ENCODE measurements at places on chromosomes 1 and 21. TPM values are rescaled to one million over a fixed set of nuclear protein-coding genes. Genes with fewer than 3 reads are reported as not detected.
A peak's percentile ranks its signal among the peaks of the same experiment; 100 is the strongest.

DNA sequence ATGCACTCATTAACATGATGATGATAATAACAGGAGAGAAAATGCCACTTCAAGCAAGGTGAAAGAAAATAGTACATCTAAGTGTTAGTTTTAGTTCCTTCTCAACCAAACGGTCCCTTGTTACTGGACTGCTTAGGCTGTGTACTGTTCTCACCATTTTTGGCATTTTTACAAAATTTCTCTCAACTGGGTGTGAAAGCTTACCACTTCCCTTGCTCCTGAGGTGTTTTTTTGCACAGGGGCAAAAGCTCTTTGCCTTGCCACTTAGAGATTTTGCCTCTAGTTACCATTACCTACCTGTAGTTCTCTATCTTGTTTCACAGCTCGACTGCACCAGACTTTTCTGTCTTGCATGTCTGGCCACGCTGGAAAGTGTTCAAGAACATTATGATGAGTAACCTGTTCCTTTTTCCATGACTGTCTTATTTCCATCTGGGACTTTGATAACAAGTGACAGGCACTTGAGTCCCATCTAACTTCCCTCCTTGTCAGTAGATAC is 10.7 kb downstream of the NEK7 start:
- peaks cover 37% of the 10 kb centered on the region for H3K4me1 ChIP-seq
- no peaks in the 10 kb centered on the region for H3K27me3 ChIP-seq
- H3K36me3 ChIP-seq: no peaks in the 10 kb centered on the region
- DNase-seq: no peak
- no peak overlapping the region for H3K27ac ChIP-seq

DNA sequence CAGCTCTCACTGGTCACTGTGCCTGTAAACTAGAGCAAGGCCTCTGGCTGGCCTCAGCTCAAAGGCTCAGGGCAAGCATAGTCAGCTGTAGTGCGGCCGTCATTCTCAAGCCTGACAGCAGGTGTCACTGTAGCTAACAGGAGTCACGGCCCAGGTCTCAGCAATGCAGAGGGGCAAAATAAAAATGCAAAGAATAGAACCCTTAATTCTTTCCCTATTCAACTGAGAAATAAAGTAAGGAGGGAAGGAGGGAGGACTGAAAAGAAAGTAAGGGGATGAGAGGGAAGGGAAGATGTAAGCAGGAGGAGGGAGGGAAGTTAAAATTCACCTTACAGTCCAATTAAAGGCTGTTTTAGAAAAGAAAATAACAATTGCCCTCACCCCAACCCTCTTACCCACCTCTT is 106.1 kb downstream of the KIAA0319L start:
- no peaks in the 10 kb centered on the region for H3K27me3 ChIP-seq
- peaks cover 25% of the 10 kb centered on the region for H3K36me3 ChIP-seq
- H3K27ac ChIP-seq: peak overlapping the region; percentile 16
- DNase-seq: peak; percentile 66

DNA sequence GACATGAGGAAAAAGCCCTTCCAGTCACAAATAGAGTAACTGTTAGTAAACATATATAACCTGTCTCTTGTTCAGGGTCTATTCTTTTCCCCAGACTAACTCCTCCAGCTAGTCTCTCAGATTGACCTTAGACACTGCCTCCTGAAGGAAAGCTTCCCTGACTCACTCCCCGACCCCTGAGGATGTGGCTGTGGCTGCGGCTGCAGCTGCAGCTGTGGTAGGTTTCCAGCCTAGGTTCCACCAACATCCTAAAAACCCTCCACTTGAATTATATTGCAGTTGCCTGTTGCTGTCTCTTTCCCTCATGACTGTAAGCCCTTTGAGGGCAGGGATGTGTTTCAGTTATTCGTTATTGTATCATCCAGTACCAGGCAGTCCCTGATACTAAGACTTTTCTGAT is 132.9 kb upstream of the C1orf21 start:
- H3K27ac ChIP-seq: no peak overlapping the region
- no peaks in the 10 kb centered on the region for H3K27me3 ChIP-seq
- no peak for DNase-seq
- no peaks in the 10 kb centered on the region for H3K4me1 ChIP-seq
- H3K4me3 ChIP-seq: no peak overlapping the region

DNA sequence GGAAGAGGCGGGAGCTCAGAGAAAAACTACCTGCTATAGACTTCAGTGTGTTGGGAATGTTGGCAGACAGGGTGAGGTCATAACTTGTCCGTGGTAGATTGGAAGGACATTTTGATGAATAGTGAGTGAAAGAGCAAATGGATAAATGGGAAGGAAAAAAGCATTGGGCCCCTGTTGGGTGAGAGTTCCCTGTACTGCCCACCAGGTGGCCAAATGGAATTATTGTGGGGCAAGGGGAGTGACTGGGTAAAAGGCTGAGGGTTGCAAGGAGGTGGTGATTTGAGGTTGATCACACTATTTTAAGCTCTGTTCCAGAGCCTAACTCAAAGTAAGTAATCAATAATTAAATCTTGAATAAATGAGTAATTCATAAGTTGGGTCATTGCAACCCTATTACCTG is 60.4 kb downstream of the MRPS6 start:
- peaks cover 56% of the 10 kb centered on the region for H3K4me1 ChIP-seq
- DNase-seq: no peak
- no peaks in the 10 kb centered on the region for H3K27me3 ChIP-seq
- peak overlapping the region; percentile 83 for H3K27ac ChIP-seq

DNA sequence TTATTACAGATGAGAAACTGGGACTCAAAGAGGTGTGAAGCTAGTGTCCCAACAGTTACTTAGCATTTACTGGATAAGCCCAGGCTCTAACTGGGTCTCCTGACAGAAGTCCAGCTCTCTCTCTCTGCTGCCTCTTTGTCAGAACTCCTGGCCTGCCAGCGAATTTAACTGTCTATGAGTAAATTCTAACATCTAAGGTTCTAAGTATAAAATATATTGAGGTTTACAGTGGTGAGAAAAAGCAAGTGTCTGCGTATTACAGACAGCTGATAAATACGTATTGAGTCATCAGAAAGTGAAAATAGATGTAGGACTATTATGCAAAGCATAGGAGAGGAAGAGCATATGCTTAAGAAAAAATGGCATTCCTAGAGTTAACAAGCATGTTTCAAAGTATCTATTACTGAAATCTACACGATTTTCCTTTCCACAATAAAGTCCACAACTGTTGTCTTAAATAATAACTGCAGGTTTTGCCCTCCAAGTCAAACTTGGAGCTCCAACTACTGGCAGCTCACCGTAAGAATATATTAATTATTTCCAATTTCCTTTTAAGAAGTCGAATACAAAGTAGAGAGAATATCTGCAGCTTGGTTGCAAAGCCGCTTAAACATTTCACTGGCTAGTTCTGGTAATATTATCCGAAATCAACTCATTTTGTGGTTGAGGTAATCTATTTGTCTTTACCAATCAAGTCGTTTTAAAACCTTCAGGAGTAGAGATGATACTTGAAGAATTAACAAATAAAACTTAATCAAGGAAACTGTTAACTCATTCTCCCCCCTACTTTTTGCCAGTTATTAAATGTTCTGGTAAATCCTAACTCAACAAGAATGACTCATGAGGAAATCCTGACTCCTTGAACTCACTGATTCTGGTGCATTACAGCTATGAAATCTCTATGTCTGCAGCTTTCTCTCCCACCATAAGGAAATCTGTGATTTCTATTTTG is 1.4 kb upstream of the RGS2 start:
- no peaks in the 10 kb centered on the region for H3K27me3 ChIP-seq
- peak overlapping the region; percentile 98 for H3K4me3 ChIP-seq
- no peaks in the 10 kb centered on the region for H3K36me3 ChIP-seq
- peak overlapping the region; percentile 83 for H3K27ac ChIP-seq
- DNase-seq: no peak

GRCh38 chr1:204736836-204737235 is 51.3 kb upstream of the LRRN2 start:
- no peak overlapping the region for H3K27ac ChIP-seq
- H3K4me1 ChIP-seq: no peaks in the 10 kb centered on the region
- H3K36me3 ChIP-seq: no peaks in the 10 kb centered on the region
- DNase-seq: no peak

Gene OLFM3
- not detected for total RNA-seq

Gene CCDC27
- not detected for total RNA-seq

DNA sequence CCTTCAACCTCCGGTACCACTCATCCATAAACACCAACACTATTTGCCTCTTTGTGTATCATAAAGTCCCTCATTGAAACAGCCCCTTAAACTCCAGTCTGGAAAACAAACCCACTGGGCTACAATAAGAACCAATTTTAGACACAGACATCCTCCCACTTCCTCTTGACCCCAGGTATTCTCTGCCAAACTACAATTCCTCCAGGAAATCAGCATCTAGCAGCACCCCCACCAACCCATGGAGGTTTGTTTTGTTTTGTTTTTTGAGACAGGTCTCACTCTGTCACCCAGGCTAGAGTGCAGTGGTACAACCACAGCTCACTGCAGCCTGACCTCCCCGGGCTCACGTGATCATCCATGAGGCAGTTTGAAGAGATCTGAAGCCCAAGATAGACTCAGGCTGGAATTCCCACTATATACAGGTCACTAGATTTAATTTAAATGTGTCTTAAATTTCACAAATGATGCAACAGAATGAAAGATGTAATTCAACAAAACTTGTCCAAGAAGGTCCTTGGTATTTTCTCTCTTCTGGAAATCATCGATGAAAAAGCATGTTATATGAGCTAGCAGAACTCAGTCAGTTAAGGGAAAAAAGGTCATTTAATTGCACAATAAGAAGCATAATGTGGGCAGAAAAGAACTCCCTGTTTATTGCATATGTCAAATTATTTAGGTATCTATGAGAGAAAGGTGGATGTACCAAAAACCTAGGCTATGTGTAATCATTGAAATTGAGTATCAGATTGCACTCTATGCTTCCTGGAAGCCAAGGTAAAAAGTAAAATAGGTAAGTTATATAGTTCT is 30.3 kb downstream of the TCP10L start:
- H3K27ac ChIP-seq: no peak overlapping the region
- no peaks in the 10 kb centered on the region for H3K27me3 ChIP-seq
- no peak overlapping the region for H3K4me3 ChIP-seq
- no peak for DNase-seq
- no peaks in the 10 kb centered on the region for H3K36me3 ChIP-seq

DNA sequence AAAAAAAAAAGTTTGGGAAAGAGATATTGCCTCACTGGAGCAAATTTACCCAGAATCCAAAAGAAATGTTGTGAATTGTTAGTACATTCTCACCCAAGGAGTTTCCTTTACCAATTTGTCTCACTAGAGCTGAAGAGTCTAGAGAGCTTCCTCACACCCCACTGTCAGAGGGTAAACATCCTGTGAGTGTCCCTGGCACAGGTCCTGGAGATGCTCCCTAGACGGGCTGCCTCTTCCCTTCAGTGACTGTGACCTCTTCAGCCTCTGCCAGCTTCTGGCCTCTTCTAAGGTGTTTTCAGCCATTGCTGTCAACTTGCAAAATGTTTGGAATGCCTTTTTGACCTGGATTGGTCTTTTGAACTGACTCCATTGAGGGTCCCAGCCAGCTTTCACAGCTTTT is 159.4 kb downstream of the DHRS3 start:
- peak overlapping the region; percentile 66 for H3K27ac ChIP-seq
- no peak for DNase-seq
- H3K4me3 ChIP-seq: no peak overlapping the region

DNA sequence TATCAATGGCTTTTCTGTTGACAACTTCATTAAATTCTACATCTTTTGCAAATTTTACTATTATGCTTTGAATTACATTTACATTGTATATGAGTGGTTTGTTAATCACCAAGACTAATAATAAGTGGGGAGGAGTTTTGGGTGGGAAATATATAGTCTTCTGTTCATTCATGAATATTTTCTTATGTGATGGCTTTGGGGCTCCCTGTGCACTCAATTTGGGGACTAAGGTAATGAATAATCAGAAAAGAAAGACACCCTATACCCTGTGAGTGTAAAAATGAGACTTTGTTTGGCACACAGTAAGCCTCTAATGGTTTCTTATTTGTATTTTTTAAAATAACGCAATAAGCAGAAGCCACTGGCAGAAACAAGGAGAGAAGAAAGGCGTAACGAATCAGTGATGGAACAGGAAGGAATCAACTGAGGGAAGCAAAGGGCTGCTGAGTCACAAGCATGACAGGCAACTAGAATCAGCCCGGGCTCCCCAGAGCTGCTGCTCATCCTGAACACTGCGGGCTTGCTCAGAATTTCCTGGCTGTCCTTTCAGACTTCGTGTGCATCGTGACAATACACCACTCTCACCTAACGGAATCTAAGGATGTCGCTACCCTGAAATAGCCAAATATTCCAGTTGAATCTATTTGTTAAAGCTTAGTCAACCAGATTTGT is 20.8 kb upstream of the RGS2 start:
- no peaks in the 10 kb centered on the region for H3K36me3 ChIP-seq
- H3K27ac ChIP-seq: no peak overlapping the region
- no peak overlapping the region for H3K4me3 ChIP-seq
- no peak for DNase-seq

DNA sequence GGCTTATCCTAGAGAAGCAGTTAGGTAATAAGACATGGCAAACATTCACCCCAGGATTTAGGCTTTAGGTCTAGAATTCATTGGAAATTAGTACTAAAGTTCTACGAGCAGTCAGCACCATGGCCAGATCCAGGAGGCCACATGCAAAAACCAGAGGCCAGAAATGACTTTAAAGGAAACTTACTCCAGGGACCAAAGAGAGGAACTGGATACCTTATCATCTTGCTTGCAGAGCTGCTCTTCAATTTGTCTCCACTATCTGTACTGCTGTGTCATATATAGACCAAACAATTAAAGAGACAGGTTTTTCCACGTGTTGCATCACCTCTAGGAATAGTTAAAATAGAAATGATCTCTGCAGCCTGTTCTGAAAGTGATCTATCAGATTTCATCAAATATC is 127.8 kb downstream of the LMX1A start:
- H3K27me3 ChIP-seq: no peaks in the 10 kb centered on the region
- H3K36me3 ChIP-seq: no peaks in the 10 kb centered on the region
- H3K27ac ChIP-seq: no peak overlapping the region
- H3K4me3 ChIP-seq: no peak overlapping the region
- no peak for DNase-seq

- no peak for DNase-seq
- no peak overlapping the region for H3K27ac ChIP-seq
- H3K27me3 ChIP-seq: no peaks in the 10 kb centered on the region
Measured at GRCh38 chr1:67977756-67978155, 72.7 kb downstream of the DIRAS3 start.

DNA sequence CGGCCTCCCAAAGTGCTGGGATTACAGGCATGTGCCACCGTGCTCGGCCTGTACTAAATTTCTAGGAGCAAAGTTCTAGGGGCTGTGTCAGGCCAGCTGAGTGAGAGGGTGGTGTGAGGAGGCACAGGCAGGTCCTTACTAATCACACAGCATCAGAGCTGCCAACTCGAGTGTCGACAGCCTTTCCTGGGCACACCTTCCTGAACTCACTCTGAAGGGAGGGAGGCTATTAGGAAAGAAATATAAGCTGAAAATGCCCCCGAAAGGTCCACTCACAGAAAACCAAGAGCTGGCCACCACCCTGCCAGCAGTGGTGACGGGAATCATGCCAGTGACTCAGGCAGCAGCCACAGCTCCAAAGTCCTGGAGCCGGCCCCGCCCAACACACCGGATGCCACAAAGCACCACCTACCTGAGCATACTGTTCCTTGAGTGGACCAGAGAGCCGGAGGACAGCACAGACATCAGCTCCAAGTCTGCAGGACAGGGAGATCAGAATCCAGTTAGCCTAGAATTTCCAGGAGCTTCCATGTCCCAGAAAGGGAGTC is 4.5 kb downstream of the PMVK start:
- H3K4me1 ChIP-seq: peaks cover 16% of the 10 kb centered on the region
- H3K4me3 ChIP-seq: no peak overlapping the region
- no peak for DNase-seq
- H3K27ac ChIP-seq: no peak overlapping the region
